T follicular helper cell (primary cell): ENCODE measurements at places on chromosomes 6 and 20.

DNA sequence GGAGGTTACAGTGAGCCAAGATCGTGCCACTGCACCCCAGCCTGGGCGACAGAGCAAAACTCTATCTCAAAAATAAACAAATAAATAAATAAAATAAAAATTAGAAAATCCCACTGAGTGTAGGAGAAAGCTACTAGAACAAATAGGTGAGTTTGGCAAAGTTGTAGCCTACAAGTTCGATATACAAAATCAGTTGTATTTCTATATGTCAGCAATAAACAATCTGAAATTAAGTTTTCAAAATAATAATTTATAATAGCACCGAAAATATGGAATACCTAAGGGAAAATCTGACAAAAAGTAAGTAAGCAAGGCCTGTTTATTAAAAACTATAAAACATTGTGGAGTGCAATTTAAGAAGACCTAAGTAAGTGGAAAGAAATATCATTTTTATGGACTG is 5.1 kb upstream of the DEFB118 start:
- no peak for DNase-seq

GRCh38 chr6:70298068-70298467 is 4.8 kb downstream of the COL9A1 start:
- no peak for DNase-seq

GRCh38 chr20:40865095-40865494 is 163.5 kb upstream of the TOP1 start:
- DNase-seq, result no peak

GRCh38 chr6:73832313-73832712 is 136.3 kb downstream of the CD109 start:
- no peak for DNase-seq

DNA sequence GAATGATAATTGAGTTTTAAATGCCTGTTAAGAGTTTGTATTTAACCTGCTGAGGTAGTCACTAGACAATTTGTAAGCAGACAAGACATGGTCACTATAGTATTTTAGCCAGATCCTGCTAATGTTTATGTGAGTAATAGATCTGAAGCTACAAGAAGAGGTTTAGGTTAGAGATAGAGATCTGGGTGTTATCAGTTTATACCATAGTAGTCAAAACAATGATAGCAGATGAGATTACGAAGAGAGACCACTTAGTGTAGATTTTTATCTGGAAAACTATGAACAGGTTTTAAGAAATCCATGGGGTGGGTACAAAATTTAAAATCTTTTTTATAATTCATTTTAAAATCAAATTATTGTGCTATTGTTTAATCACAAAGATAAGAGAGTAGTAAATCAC is 47.5 kb downstream of the PHIP start:
- DNase-seq, result no peak

DNA sequence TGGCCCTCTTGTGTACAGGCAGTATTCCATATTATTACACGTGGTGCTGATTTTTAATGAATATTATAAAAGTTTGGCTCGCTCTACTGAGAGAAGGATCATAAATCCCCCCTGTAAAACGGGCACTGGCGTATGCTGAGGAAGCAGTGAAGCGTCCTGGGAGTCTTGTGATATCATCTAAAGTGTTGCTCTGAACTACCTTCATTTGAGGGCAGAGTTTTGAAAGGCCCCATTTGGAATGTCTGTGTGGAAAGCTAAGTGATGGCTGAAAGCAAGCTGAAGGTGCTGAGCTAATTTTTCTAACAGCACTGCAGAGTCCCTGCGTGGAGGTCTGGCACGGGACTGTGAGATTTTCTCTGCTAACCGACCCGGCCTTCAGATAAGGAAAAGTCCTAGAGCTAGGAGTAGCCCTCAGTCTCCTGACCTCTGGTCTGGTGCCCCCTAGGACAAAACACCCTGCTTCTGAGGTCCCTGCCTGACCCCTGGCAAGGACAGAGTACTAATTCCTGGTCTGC is 1.3 kb upstream of the BACH2 start:
- no peak for DNase-seq
